Ureter (tissue), 1 donor: ENCODE measurements at places on chromosomes 16 and 17. TPM values are rescaled to one million over a fixed set of nuclear protein-coding genes. Genes with fewer than 3 reads are reported as not detected.
A peak's percentile ranks its signal among the peaks of the same experiment; 100 is the strongest.

The KRT27 gene
- 2.0 TPM for total RNA-seq

The SOST gene
- not detected for total RNA-seq

The CACNG1 gene
- not detected for total RNA-seq

DNA sequence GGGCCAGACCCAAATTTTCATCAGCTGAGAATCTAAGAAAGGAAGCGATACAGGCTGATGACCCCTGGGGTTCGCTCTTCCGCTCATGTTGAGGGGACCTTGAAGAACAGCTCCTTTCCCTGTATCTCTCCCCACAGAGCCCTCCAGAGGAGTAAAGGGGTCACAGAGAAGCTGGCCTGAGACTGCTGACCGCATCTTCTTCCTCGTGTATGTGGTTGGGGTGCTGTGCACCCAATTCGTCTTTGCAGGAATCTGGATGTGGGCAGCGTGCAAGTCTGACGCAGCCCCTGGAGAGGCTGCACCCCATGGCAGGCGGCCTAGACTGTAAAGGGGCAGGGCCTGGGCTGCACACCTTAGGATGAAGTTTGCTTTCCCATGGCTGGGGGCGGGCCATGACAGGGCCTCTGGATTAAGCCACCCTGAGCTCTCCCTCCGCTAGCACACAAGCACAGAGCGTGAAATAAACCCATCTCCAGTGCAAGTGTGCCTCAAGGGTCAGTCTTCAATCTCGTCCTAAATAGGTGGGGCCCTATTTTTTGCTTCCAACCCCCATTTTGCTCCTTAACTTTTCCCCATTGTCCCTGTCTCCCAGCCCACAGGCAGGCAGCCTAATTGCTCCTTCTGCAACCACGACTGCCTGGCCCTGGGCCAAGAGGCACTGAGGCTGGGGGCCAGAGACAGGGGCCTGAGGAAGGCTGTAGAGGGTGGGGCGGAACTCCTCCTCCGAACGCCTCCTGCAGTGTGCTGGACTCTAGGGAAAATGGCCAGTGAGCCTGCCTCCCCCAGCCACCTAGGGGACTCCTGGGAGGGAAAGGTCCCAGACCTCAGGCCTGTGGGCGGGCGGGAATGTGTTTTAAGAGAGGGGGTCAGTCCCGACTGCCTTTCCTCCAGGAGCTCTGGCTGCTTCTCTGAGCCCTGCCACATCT lies 3.6 kb downstream of the ZACN start:
- no peak for DNase-seq

GRCh38 chr17:62630365-62631085 lies 3.1 kb downstream of the MRC2 start:
- DNase-seq, result no peak

The ARL16 gene
- 35.5 TPM for total RNA-seq

DNA sequence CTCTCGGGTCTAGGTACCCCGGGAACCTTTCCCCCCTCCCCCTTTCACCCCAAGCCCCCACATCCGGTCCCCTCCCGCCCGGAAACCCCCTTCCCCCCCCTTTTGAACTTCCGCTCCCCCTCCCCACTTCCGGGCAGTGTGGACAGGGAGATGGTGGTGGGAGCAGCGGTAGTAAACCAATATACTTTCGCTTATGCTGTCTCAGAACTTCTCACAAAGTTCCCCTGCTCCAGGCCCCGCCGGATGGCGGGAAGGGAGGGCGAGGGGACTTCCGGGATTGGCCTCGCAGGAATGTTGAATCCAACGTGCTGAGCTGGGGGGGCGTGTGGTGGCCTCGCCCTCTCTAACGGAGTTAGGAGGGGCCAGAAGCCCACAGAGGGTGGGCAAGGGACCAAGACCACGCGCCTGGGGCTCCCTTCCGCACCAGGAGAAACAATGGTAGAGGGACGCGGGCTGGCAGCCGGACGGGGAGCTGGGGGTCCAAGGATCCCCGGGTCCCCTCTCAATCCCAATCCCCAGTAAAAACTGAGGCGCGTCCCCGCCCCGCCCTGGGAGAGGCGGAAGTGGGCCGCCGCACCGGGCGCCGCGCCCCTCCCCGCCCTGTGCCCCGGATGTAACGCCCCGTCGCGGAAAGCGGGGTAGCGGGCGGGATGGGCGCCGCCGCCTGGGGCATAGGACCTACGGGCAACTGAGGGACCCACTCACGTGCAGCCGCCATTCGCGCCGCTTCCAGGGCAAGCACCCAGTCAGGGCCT lies 742 bp downstream of the PFN1 start:
- DNase-seq, result peak; percentile 79

GRCh38 chr17:75270218-75270965 lies 639 bp downstream of the MIF4GD start:
- DNase-seq, result peak; percentile 61

- DNase-seq, result no peak
These were observed 10.5 kb downstream of the MAPT start for GRCh38 chr17:45904866-45905265.

The TBC1D3E gene
- not detected for total RNA-seq
